ENCODE measurements at places on chromosomes 4 and X. TPM values are rescaled to one million over a fixed set of nuclear protein-coding genes. Genes with fewer than 3 reads are reported as not detected.

GRCh38 chr4:87632469-87632868 is 17.6 kb upstream of the DMP1 start:
- DNase-seq, result no peak

DNA sequence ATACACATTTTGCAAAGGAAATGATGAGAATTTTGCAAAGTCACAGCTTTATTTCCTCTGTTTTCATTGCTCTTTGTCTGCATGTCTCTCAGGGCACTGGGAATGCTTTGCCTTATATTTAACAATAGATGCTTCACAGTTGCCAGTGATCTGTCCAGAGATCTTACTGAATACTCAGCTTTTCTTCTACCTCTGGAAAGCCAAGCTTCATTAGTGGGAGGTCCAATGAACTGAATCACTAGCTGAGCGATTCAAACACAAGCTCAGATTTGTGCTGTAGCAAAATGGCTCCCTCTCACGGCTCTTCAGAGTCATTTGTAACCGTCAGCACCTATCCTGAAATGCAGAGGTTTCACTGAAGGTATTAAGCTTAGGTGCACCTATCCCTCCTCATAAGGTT is 138.9 kb downstream of the DCLK2 start:
- peak; percentile 52 for DNase-seq

DNA sequence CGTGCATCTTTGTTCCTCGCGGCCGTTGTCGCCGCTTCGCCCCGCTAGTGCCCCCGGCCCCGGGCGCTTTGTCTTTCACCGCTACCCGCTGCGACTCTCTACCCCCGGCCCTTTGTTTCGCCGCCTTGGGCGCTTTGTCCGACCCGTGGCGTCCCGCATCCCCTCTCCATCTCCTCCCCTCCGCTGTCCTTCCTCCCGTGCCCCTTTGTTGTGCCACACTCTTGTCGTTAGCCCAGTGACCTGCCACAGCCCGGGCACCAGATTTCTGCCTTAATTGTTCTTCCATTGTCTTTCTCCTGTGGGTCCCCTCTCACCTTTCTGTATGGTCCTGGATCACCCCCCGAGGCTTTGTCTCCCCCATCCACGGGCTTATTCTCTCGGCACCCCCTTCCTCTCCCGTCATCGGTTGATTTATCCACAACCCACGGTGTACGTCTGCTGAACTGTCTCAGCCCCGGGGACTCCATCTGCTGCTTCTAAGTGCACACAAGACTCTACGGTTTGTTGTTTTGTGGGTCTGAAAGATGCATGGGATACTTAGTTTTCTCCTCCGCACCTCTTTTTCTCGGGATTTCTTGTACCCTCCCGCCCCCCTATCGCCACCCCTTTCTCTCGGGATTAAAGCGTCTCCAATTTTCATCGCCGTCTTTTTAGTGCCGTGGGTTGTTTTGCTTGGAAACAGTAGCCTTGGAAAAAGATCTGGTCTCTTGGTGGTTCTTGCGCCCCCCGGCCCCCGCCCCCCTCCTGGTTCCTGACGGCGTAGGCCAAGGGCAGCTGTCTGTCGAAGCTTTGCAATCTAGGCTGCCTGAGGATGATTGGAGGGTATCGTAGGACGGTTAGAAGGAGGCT is 783 bp downstream of the RBPJ start:
- DNase-seq, result no peak

DNA sequence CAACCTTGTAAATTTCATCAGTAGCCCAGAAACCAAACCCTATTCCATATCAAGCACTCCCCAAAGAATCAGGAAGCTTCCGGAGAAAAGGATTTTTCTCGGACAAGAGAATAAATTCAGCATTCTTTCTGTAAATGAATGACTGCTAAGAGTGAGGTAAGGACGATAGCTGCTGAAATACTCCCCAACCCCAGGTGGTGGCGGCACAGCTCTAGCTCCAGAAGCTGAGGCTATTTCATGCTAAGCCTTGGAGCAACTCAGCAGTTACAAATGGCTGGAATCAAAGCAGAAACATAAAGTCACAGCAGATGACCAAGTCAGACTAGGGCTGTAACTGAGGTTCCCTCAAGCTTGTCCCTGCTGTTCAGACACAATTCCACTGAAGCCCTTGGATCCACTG is 13.9 kb upstream of the PCDH19 start:
- no peak for DNase-seq

DNA sequence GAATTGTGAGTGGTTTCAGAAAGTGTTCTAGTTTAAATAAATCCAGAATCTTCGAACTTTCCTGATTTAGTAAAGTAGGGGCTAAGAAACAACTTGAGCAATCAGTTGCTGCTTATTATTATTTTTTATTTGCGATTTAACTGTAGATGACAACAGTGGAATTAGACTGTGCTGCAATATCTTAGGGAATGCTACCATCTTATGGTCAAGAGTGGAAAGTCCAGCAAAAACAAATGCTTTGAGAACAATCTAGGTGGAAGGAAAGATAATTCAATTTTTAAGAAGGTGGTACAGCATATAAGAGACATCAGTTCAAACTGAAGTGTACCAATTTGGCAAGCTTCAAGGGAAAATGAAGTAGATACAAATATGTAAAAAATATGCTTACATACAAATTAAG is 73.3 kb downstream of the CYLC1 start:
- no peak for DNase-seq

DNA sequence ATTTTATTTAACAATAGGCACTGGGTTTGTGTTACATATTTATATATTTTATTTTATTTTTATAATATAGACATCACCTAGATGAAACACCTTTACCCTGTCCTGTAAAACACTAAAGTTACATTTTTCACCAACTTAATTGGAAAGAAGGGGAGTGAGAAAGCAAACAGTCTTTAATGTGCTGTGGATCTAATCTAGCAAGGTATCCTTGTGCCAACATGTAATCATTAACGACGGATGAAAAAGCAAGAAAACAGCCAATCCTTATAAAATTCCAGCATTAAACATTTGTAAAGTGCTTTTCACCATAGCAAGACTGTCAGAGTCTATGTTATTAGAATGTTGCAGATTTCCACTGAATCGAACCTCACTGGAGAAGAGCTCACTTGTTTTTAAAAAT is 92.7 kb downstream of the HHIP start:
- no peak for DNase-seq

CACNA1F gene
- 0.05 TPM for total RNA-seq

DNA sequence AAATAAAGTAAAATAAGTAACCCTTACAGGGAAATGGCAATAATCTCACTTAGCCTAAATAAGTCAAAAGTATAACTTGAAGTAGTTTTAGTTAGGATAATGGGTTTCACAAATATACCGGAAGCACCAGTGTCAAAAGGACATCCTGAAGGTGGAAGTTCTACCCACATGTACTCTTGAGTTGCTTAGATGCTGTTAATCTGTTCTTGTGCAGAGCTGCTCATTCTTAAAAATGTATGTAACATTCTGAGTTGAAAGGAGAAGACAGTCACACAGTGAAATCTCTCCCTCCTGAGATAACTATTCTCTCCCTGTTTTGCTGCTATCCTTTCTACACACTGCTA is 11.2 kb upstream of the CCNG2 start:
- DNase-seq, result no peak

HS3ST1 gene
- total RNA-seq, result 4.6 TPM

TMEM154 gene
- 3.5 TPM for total RNA-seq

DNA sequence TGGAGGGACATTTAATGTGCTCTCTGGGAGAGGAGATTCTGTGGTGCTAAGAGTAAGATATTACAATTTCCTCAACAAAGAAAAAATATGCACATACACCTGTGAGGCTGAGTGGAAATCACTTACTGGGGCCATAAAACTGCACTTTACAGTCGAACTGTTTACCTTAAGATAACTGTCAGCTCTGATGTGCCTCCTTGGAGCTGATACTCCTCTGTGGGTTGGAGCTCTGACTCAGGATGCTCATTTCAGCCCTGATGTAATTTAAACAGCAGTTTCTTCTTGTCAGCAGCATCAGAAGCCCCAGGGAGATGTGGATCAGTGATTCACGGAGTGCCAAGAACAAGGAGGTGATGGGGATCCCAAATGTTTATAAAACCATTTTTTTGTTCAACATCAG is 241.9 kb upstream of the SFRP2 start:
- no peak for DNase-seq

GRCh38 chr4:99404595-99405287 is 30.4 kb downstream of the ADH7 start:
- no peak for DNase-seq

EVC2 gene
- not detected for total RNA-seq

DNA sequence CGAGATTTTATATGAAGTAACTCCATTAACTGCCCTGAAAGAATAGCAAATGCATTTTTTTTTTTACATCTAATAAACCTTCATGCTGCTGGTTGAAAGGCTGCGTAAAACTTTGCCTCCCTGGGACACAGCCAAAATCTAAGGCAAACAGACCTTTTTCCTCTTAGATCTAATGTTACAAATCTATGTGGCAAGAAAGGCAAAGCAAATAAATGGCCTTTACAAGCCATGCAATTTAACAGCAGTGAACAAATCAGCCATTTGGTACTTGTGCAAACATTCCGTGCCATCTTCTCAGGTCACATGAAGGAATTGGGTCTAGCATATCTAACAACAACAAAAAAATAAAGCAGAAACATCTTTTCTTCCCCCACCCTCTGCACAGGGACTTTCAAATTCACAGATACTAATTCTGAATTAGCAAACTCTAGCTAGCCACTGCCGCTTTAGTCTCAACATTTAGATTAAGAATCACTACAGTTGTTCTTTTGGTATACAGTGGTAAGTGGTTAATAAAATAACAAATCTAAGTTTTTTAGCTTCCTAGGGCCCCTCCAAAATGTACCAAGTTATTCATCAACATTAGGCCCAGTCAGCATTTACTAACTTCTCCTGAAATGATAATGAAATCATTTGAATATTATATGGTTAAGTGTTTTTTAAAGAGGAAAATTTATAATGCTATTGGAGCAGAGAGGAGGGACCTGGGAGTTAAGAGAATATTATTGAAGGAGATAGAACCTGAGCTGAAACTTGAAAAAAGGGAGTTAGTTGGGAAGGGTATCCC is 593.8 kb downstream of the SMARCA1 start:
- DNase-seq, result no peak

UGT2B10 gene
- total RNA-seq, result not detected

DNA sequence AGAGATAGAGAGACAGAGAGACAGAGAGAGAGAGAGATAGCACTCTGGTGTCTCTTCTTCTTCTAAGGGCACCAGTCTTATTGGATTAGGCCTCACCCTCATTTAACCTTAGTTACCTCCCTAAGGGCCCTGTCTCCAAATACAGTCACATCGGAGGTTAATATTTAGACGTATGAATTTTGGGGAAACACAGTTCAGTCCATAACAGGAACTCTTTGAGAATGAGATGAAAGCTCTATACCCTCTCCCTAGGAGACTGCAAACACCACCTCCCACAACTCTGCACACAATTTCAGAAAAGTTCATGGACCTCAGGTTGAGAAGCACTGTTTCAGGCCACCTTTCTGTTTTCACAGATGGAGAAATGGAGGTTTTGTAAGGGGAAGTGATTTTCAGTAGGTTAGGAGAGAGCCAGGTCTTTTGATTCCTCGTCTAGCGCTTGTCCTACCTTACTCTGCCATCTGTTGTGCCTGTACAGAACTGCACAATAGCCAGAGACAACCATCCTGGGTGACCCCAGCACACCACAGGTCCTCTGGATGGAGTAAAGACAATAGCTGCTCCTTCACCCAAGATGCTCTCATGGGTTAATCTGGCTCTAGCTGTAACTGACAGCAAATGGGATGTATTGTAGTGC is 16.9 kb upstream of the LOC101059915 start:
- DNase-seq, result no peak

- no peak for DNase-seq
Measured at GRCh38 chr4:112747036-112747435, 110.1 kb downstream of the LARP7 start.

DNA sequence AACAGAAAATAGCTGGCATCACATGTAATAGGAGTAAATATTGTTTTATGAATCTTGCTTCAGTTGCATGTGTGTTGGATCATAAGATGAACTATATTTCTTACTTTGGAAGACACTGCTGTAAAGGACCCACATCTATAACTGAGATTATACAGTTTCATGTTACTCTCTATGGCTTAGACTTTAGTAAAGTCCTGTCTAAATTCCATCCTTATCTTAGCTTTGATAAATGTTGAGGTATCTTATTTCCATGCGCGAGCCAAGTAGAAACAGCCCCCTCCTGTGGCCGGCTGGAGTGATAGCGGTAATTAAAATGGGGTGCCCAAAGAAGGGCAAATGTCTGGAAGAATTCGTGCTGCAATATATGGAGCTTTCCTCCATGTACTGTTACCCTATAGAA is 43.0 kb downstream of the CCDC158 start:
- peak; percentile 21 for DNase-seq

DNA sequence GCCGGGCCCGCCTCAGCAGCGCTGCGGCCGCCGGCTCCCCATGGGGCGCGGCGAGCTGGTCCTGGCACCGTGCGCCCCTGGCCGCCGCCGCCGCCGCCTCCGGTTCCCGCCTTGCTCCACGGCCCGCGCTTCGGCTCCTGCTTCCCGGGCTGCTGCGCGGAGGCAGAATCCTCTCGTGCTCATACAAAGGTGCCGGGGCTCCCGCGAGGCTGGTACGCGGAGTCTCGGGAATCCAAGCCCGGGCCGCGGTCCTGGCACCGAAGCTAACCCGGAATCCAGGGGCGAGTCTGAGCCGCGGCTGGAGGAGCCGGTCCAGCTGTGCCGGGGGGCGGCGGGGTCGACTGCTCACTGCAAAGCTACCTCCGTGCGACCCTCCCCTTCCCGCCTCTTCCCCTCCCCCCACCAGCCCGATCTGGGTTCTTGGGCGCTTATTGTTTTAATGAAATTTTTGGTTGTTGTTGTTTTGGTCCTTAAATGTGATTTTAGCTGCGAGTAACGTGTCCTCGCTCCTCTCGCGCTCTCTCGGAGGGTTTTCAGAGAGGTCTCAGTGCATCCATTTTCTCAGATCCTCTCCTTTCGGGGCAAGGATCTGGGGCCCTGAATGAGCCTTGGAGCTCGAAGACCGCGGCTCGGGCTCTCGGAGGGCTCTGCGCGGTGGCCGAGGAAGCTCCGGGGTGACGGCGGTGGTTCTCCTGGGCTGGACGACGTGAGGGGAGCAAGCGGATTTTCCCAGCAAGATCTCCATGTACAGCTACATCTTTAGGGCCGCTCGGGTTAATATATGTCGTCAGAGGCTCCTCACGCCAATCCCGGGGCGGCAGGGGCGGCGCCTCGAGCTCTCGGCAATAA is at the start of gene HAND2:
Gene HAND2 (minus strand): TSS at position 753 of the 849 bp plus-strand sequence. CDS start 940 bp downstream, outside the sequence.
- no peak for DNase-seq

All from NCI-H460 (cell line).